ENCODE measurements at places on chromosomes 13 and 19.
A peak's percentile ranks its signal among the peaks of the same experiment; 100 is the strongest.

- DNase-seq = no peak
These were observed 223.0 kb downstream of the TSHZ3 start for GRCh38 chr19:31126236-31126635.

DNA sequence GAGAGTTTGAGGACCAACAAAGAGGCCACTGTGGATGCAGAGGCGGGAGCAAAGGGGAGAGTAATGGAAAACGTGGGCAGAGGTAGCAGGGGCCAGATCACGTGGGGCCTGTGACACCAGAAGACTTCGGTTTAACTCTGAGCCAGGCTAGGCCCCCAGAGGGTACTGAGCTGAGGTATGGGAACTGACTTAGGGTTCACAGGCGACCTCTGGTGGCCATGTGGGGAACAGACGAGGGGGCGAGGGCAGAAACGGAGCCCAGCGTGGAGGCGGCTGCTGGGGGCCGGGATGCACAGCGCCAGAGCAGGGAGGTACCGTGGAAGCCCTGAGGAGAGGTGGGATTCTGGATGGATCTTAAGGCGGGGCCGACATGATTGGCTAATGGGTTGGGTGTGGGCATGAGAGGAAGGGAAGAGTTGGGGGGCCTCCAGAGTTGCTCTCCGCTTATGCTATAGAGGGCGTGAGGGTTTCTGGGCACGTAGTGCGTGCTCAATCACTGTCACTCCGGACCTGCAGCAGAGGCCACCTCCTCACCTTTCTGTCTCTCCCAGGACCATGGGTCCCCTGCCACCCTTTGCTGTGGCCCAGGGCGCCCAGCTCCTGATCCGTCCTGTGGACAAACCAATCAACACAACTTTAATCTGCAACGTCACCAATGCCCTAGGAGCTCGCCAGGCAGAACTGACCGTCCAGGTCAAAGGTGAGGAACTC is 13.7 kb downstream of the PVR start:
- no peak for DNase-seq

DNA sequence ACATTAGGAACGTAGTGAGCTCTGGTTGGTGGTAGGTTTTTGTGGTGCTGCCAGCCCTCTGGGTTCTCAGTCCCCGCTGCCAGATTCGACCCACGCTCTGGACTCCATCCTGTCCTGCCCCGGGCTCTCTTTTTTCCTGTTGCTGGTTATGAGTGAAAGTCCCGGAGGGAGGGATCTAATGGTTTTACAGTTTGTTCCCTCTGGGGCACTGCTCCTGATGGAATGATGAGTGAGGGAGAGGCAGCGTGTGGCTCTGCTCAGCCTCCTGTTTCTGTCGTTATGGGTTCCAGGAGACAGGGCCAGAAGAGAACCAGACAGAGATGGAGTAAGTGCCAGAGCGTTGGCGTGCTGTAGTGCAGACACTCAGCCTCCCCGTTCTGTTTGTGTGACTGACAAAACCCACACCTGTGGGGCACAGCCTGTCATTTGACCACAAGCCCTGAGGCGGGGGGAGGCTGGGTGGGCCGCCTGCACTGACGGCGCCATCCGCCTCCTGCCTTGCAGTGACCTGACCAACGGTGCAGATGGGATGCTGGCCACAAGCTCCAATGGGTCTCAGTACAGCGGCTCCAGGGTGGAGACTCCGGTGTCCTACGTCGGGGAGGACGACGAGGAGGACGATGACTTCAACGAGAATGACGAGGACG is 18.3 kb downstream of the ATP4B start:
- DNase-seq = no peak

GRCh38 chr13:46160471-46161066 is 21.4 kb downstream of the LCP1 start:
- DNase-seq = peak; percentile 17

DNA sequence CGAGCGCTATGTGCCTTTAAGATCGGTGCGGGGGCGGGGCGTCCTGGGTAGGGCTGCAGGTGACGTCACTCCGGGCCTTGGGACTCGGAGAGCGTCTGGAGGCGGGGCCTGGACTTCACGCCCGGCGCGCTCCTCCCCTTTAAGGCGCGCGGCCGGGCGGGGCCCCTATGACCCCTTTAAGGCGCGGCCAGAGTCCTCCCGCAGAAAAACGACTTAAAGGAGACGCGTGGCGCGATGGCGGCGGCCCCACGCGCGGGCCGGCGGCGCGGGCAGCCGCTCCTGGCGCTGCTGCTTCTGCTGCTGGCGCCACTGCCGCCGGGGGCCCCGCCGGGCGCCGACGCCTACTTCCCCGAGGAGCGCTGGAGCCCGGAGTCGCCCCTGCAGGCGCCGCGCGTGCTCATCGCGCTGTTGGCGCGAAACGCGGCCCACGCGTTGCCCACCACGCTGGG is at the start of gene COLGALT1:
TSS of gene COLGALT1 (plus strand) at position 170 of the 449 bp plus-strand sequence. CDS start at position 235, 65 bp downstream.
- peak; percentile 92 for DNase-seq

GRCh38 chr13:59413126-59413525 is 750.6 kb downstream of the DIAPH3 start:
- DNase-seq = no peak

- DNase-seq = no peak
These were observed 1.2 kb downstream of the ZNF8 start for GRCh38 chr19:58279925-58280316.

- DNase-seq = no peak
These were observed 8.7 kb upstream of the SERPINE3 start for GRCh38 chr13:51330791-51331190.

GRCh38 chr13:108306860-108307259 is 37.3 kb downstream of the TNFSF13B start:
- no peak for DNase-seq

DNA sequence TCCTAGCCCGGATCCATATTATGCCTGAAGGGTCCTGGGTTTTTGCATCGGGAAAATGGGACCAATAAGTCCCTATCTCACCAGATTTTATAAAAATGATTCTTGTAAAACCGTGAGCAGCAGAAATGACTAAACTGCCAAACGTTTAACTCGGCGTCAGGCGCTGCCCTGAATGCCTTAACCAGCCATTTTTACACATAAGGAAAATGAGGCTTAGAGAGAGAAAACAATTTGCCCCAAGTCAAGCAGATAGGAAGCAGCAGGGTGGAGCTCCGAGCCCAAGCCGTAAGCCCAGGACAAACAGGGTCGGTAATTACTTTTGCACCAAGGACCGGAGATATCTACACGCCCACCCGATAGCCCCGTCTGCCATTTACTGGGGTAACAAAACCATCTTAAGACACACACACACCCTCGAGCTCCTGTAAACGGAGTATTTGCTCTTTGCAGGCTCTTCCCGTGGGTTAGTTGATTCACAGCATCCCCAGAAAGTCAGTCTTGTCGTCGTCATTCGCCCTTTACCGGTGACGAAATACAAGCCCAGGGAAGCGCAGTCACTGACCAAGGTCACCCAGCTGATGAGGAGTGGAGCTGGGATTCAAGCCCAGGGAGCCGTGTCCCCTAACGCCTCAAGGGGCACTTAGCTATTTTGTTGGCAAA is 16.0 kb upstream of the MRI1 start:
- DNase-seq = no peak

- no peak for DNase-seq
These were observed 6.0 kb downstream of the CKAP2 start for GRCh38 chr13:52461265-52461664.

DNA sequence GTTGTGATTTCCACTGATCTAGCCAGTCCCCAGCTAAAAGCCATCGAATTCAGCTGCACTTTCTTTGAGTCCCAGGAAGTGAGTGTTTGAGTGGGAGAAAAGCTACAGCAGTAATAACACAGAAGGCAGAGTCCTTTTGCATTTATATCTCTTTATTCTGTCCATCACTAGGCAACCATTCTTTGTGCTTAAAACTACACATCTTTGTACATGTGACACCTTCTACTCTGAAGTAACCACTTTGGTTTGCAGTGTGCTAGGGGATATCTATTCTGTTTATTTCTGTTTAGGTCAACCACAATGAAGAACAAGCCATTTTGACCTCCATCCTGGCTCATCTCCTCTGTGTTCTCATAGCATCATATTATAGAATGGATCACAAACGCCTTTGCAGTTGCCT is 226.0 kb upstream of the SERP2 start:
- DNase-seq = no peak

GRCh38 chr13:97627566-97627965 is 193.6 kb downstream of the RAP2A start:
- DNase-seq = peak; percentile 35

GRCh38 chr13:110813646-110814624 is 100.4 kb downstream of the ING1 start:
- DNase-seq = no peak

- DNase-seq = no peak
These were observed 2.8 kb downstream of the MAST1 start for GRCh38 chr19:12841094-12841493.

DNA sequence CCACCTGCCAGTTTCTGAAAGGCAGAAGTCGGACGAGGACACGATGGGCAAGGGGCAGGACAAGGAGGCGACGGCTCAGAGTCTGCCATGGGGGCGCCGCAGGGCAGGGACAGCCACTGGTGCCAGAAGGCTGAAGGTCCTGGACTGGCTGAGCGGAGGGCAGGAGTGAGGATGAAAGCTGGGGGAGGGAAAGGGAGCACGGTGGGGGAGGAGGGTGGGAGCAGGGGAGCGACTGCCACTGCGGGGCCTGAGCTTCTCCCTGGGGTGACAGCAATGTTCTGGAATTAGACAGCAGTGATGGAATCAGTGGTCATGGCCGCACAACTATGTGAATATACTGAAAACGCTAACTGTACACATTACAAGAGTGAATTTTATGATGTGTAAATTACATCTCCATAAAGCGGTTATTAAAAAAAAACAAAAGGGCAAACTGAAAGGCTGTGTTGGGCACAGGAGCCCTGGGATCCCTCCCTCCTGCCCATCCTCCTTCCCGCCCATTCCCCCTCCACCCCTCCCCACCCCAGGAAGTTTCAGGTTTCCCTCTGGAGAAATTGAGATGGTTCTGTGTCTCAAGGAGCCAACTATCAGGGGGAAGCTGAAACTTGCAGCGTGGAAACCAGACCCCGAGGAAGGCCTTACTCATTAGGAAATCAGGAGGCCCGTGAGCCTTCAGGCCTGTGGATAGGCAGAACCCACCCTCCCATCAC is 15.9 kb downstream of the MLLT1 start:
- no peak for DNase-seq

DNA sequence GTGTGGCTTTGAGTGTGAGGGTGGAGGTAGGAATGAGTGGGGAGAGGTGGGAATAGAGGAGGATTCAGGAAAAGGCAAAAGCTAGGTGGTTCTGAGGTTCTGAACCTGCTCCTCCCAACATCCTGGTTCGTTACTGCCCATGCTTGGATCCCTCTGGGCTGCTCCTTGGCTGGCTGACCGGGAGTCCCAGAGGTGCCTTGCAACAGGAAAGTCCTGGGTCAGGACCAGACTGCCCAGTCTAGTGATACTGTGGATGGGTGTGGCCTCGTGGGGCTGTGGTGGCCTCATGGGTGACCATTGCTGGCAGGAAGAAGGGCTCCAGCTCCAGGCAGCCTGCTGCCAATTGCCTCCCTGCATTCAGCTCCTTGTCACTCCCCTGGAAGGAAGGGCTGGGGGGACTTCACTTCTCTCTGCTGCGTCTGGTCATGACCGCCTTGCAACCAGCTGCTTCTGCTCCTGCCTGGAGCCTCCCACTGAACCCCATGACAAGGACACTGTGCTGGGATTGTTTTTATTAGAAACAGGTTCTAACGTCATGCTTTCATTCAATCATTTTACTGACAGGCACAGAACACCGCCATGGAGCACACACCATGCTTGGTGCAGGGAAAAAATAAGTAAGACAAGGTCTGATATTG is 61.5 kb upstream of the UBL3 start:
- no peak for DNase-seq

DNA sequence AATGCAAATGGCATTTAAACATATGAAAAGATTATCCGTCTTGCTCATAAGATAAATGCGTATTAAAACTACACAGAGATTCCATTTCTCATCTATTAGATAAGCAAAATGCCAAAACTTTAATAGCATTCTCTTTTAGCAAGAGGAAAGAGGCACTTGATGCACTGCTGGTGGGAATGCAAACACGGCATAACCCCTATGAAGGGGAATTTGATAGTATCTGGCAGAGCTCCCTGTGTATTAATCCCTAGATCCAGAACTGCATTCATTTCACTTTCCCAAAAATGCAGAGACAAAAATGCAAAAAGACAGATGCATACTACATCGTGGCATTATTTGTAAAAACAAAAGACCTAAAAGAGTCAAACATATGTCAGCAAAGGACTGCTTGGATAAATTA is 193.6 kb upstream of the STARD13 start:
- DNase-seq = no peak

DNA sequence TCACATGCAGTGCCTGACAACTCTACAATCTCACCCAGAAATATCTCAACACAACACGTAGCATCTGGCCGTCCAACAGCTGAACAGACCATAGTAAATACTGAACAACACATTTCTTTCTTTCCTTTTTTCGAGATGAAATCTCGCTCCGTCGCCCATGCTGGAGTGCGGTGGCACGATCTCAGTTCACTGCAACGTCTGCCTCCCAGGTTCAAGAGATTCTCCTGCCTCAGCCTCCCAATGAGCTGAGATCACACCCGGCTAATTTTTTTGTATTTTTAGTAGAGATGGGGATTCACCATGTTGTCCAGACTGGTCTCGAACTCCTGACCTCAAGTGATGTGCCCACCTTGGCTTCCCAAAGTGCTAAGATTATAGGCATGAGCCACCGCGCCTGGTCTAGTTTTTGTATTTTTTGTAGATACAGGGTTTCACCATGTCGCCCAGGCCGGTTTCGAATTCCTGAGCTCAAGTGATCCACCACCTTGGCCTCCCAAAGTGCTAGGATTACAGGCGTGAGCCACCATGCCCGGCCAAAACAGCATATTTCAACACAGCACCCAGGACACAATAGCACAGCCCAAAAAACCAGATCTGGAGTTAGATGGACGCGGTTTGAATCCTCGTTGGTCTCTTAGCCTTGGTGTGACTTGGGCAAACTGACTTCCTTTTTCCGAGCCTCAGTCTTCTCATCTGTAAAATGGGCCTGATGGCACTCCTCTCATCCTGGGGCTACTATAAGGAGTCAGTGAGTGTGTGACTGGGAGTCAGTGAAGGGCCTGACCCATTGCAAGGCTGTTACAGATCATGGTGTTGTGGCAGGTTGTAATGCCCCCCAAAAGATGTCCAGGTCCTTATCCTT is 22.6 kb downstream of the CYP2A6 start:
- no peak for DNase-seq

GRCh38 chr13:96229356-96229755 is 139.4 kb downstream of the HS6ST3 start:
- DNase-seq = no peak

GRCh38 chr19:47272448-47273312 is 2.0 kb upstream of the INAFM1 start:
- DNase-seq = no peak

GRCh38 chr13:114142640-114143490 is 10.4 kb upstream of the RASA3 start:
- DNase-seq = peak; percentile 49

- no peak for DNase-seq
These were observed 170.0 kb downstream of the KDM4B start for GRCh38 chr19:5138606-5139582.

Measured in NCI-H2107 (cell line).